Activated naive CD4-positive, alpha-beta T cell treated with anti-CD3 and anti-CD28 coated beads, Interleukin-2, amount 50 U/mL, for 72 hours (primary cell): ENCODE measurements at places on chromosomes 5 and 9.

DNA sequence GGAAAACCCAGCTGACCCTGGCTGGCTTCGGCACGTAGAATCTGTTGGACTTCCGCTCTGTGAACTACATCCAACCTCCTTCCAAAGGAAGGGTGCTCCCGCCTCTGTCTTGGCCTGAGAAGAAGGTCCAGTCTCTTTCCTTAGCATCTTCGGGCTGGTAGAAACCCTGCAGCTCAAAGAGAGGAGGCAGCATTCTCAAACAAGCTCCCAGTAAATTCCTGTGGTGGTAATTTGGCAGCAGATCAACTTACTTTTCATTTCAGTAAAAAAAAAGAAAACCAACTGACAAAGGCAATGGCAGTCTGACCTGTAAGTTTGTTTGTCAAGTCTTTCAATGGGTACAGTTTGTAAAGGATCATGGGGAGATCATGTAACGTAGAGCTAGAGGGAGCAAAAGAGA is 176.7 kb downstream of the MED10 start:
- no peak for DNase-seq

DNA sequence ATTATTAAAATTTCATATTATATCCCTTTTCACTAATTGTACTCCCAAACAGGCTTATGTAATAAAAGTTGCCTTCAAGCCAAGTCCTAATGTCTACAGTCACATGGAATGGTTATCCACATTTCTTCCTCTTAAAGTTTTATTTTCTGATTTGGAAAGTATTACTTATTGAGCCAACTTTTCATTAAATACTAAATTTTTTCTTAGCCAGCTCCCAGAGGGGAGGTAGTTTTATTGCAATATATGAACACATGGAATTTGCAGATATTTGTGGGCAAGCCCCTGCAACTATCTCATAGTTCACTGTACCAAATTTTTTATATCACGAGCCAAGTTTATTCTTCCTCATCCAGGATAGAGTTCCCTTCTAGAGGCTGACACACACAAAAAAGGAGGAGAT is 332.8 kb upstream of the PTGER4 start:
- DNase-seq, result no peak

DNA sequence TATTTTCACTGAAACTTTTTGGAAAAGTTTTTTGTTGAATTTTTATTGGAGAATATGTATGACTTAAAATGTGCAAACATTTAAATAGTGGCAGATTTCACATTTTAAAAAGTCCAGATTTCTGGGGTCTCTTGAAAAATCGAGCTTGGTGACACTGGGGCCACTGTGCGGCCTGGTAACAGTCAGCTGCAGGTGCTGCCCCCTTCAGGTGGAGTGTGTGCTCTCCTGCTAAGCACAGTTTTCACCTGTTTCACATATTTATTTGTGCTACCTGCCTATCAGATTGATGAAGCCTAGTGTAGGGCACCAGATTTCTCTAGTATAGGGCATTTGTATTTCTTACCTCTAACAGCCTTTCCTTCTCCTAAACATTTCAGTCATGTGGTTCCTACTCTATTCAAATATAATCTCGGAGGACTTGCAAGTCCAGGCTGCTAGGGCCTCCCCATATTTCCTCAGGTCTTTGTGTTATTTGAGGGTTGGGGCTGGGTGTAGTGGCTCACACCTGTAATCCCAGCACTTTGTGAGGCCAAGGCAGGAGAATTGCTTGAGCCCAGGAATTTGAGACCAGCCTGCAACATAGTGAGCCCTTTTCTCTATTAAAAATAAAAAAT is 95.8 kb upstream of the KLF9 start:
- peak; percentile 62 for DNase-seq

GRCh38 chr5:71912021-71912420 is 192.9 kb downstream of the CARTPT start:
- DNase-seq, result no peak

DNA sequence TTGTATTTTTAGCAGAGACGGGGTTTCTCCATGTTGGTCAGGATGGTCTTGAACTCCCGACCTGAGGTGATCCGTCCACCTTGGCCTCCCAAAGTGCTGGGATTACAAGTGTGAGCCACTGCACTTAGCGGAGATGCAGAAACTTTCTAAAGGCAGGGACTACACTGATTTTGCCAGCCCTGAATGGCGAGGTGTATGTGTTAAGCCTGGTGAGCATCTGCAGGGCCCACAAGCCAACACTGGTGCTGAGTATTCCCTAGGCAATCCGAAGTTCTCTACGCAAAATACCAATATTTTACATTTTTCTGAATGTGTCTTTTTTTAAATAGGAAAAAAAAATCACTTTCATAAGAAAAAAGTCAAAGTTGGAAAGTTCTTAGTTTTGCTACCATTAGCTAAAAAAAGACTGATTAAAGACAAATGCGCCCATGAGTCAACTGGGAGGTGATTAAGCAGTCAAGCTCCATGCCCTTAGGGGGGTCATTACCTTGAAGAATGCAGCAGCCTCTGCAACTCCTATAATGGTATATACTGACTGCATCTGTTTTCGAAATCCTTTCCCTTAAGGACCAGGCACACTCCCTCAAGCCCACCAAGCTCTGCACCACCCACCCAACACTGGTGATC is 502.8 kb downstream of the BNC2 start:
- DNase-seq, result no peak

DNA sequence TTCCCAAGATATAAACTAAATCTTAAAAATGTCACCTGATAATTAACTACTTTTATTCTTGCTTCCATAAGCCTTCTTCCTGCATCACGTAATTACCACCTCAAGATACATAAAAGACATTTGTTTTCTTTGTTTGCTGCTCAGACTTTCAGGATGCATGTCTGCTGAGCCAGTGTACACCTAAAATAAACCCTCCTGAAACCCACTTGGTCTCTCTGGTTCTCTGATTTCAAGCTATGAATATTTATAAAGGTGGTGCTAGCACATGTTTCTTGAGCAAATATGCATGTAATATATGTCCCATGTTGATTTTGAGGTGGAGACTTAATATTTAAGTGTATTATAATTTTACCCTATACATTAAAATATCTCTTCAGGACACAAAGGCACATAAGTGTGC is 1627.7 kb upstream of the CDH9 start:
- DNase-seq, result no peak

- DNase-seq, result no peak
Measured at GRCh38 chr5:14308384-14309154, 165.4 kb downstream of the TRIO start.

- DNase-seq, result no peak
Measured at GRCh38 chr5:873328-873727, 19.3 kb downstream of the BRD9 start.

- DNase-seq, result no peak
Measured at GRCh38 chr5:87829217-87829551, 416.5 kb upstream of the CCNH start.

GRCh38 chr5:150122158-150122510 is 33.5 kb downstream of the PDGFRB start:
- no peak for DNase-seq

GRCh38 chr5:77316871-77317661 is 106.6 kb downstream of the PDE8B start:
- no peak for DNase-seq

DNA sequence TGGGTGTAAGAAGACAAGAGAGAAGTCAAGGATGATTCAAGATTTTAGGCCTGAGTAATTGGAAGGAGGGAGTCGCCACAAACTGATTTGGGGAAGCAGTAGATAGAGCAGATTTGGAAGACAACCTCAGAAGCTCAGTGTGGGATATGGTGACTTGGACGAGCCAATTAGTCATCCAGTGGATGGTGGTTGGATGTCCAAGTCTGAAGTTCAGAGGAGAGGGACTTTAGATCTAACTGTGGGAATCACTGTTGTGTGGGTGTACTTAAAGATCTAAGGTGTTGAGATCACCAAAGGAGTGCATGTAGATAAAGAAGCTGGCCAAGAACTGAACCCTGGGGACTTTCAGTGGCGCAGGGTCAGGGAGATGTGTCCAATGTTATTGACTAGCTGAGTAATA is 2.2 kb downstream of the IDNK start:
- DNase-seq, result no peak

DNA sequence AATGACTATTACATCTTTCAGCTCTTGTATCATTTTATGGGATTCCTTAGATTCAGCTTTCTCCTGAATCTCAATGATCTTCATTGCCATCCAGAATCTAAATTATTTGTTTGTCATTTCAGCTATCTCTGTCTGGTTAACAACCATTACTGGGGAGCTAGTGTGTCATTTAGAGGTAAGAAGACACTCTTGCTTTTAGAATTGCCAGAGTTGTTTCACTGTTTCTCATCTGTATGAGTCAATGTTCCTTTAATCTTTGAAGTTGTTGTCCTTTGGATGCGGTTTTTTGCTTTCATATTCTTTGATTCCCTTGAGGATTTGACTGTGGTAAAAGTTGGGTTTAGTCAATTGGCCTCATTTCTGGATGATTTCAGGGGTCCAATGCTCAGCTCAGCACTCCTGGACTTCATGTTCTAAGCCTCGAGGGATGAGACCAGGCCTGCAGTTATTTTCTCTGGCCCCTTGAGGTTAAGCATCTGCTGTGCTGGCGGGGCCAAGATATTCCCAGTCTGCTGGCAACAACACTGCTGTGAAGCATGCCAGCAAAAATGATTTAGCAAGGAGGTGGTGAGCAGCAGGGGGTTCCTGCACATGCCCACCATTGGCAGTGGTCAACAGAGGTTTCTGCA is 102.4 kb upstream of the PCSK5 start:
- no peak for DNase-seq

DNA sequence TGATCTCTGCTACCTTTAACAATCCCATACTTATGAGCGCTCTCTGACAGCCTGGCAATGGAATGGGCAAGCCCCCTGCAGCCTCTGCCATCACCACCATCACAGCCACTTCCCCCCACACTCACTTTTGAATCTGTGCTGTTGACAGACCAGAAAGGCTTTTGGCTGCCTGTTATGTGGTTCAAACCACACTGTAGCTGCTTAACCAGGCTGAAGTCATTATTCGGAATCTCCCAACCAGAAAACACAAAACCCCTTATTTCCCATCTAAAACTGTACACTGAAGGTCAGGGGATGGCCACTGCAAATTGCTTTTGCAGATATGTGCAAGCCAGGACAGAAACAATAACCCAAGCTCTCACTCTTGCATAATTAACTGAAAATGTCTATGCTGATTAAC is 35.8 kb downstream of the PTCH1 start:
- DNase-seq, result no peak

GRCh38 chr5:127849891-127850290 is 146.7 kb downstream of the CCDC192 start:
- no peak for DNase-seq

GRCh38 chr5:131496400-131496713 is 138.7 kb downstream of the RAPGEF6 start:
- no peak for DNase-seq

DNA sequence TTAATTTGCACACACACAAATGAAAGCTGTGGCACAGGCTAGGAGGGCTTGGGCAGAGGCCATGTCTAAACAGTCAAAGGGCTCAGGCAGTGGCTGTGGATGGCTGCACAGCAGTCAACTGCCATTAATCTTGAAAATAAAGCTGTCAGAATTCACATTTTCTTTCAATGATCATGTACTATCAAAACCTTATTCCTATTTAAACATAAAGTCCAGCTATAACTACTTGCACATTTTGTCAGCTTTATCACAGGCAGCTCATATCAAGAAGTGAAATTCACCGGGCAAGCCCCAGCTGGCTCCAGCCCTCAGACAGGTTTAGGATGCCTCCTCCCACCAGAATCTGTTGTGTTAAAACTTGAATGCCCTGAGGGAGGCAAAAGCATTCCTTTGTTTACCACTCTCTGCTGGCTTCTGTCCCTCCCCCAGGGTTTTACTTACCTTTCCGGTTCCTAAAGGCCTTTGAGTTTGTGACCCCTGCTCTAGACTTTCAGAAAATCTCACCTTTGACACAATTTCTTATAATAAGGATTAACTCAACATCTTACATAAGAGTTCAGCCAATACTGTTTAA is 54.9 kb upstream of the GRAMD2B start:
- no peak for DNase-seq

DNA sequence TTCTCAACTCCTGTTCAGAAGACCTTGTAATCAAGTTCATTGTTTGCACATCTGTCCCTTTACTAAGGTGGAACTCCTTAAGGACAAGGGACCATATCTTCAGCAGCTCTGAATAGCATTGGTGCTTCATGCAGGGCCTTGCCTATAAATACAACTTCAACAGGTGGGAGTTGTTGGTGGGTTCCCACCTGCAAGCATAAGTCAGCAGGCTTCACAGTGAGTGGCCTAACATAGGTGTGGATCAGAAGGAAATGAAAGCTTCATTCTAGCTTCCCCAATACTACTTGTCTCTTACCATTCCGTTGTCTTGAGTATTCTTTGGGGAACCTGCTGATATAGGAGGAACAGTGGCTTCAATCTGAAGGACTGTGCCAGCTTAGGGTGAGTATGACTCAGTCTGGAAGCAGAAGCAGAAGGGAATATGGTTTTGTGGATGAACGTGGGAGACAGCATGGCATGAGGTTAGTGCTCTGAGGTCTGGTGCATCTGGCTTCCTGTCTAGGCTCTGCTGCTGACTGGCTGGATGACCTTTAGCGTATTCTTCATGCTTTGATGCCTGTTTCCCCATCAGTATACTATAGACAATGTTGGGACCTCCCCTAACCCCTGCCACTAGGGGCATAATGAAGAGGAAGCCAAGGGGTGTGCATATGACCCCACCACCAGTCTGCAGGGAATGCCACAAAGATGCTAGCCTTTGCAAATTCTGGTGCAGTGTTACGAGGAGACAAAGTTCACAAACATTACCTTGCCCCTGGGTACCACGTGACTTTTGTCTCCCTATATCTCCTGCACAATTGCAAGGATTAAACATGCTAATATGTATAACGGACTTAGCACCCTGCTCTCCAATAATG is 192.3 kb downstream of the PALM2AKAP2 start:
- DNase-seq, result no peak

DNA sequence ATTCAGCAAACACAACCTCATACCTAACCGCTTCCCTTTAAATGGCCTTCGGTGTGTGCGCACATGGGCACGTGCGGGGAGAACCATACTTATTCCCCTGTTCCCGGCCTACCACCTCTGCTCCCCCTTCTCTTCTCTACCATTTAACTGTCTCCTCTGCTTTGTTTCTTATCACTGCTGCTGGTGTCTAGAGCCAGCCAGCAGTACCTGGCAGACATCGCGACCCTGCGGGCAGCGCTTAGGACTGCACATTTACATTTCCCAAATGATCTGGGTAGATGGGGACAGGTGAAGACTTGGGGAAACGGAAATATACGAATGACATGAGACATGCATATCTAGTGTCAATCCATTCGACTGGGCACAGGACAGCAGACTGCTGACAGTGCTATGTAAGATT is 56.6 kb downstream of the PSMB7 start:
- no peak for DNase-seq

- no peak for DNase-seq
Measured at GRCh38 chr5:150044712-150045111, 41.6 kb downstream of the CSF1R start.
